Progenitor cell of endocrine pancreas (in vitro differentiated cells): ENCODE measurements at places on chromosomes 16 and 17.
A peak's percentile ranks its signal among the peaks of the same experiment; 100 is the strongest.

- no peak for DNase-seq
Observed at GRCh38 chr17:7854078-7854777, 638 bp upstream of the TMEM88 start.

DNA sequence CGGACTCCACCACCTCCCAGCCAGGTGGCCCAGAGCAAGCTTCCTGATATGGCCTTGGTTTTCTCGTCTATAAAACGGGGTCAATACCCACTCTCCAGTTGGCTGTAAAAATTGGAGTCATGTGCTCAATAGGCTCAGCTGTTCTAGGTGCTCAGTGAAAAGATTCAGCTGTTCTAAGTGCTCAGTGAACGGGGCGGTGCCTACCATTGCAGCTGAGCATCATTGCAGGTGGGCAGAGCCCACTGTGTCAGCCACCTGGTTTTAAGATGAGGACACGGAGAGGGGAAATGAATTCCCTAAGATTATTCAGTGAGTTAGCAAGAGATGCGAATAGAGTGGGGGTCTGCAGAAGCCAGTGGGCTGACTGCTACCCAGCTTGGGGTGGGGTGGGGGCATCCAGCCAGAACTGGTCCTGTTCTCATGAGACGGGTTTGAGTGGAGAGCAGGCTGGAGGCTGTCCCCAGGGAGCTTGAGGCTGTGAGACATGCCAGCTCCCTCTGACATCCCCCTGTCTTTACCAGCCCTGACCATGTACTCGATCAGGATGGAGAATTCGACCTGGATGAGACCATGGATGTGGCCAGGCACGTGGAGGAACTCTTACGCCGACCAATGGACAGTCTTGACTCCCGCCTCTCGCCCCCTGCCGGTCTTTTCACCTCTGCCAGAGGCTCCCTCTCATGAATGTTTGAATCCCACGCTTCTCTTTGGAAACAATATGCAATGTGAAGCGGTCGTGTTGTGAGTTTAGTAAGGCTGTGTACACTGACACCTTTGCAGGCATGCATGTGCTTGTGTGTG is 21.9 kb downstream of the STAT5A start:
- no peak for DNase-seq

GRCh38 chr16:31371619-31372484 is 16.9 kb downstream of the ITGAX start:
- DNase-seq, result no peak

- DNase-seq, result no peak
Observed at GRCh38 chr16:26129997-26130396, 438.2 kb downstream of the HS3ST4 start.

DNA sequence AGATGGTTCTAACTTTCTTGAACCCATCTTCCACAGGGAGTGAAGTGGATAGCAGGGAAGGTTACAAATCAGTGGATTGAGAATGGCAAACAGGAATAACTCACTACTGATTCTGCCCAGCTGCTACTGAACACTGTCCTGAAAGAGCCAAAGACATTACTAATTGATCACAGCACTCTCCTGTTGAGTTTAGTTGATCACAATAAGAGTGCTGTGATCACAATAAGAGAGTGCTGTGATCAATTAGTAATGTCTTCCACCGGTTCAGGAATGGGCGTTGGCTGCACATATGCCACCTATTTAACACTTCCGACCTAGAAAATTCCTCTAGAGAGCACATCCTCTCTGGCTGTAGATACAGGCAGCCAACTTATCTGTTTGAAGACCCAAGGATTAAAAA is 11.4 kb downstream of the CFAP97D1 start:
- DNase-seq, result no peak

DNA sequence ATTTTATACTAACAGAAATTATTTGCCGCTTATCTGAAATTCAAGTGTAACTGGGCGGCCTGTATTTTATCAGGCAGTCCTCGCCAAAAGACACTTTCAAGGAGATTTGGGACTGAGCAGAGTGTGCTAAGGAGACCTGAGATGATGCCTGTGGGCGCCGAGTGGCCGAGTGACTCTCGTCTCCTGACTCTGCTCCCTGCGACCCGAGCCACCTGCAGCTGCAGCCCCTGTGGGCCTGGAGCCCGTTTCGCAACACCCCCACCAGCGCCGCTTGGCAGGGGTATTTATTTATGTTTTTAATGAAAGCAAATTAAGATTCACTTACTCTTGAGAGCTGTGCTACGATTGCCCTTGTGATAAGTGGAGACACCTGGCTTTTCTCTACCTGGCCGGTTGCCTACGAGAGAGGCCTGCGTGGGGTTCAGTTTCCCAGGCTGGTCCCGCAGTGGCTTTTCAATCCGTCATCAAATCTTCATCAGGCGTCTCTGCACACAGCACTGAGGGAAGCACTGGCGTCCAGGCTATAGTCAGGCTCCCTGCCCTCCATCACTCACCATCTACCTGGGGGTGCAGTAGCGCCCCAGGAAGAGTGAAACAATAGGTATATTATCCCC is 124.0 kb downstream of the SEC14L1 start:
- no peak for DNase-seq

DNA sequence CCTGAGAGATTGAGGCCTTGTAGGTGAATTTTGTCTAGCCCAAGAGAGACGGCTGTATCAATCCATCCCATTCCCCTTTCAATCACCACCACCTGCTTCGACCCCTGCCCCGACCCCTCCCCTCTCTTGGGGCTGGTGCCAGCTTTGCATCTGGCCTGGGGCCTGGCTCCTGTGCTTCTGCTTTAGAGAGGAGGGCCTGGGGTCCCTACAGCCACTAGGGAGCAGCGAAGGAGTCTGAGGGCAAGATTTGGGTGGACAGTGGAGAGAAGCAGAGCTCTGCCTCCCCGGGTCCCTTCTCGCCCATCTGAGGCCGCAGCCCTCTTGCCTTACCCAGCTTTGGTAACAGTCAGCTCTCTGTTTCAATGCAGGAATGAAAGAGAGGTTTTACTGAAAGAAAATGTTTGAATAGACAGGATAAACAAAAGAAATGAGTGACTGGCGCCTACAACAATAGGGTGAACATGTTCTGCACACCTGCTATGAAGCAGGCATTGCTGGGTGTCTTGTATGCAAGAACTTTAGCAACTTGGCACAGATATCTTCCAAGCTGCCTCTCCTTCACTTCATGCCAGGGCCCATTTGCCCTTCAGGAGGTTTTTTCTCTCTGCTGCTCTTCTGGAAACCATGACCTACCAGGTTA is 57.4 kb downstream of the SLC47A1 start:
- no peak for DNase-seq

DNA sequence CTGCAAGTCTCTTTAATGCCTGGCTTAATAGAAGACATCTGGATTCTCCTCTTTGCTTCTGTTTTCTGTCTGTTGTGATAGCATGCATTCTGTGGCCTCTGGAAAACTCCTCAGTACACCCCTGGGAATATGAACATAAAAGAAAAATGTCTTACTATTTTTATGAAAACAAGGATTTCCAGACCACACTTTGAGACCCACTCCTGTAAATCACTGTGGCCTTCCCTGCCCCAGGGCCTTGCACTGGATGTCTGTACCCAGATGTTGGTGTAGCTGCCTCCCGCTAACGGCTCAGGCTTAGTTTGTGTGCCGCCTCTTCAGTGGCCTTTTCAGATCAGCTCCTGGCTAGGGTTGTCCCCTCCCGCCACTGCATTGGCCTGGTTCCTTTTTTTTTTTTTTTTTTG is 126.6 kb downstream of the SOCS1 start:
- DNase-seq, result no peak

DNA sequence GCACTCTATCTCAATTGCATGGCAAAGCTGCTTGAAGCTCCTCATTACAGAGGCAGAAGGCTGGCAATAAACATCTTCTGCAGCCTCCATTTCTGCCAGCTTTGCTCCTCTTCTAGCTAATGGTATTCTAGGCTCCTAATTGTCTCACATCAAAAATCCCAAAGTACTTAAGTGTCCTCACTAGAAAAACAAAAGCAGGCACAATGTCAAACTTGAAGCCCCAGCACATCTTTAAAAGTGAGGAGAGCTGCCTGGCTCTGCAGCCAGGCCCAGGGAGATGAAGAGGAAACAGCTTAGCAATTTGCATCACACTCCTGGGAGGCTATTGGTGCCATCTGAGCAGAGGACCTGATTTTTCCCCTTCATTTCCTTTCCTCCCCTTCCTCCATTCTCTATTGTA is 197.1 kb downstream of the KCNJ2 start:
- no peak for DNase-seq

DNA sequence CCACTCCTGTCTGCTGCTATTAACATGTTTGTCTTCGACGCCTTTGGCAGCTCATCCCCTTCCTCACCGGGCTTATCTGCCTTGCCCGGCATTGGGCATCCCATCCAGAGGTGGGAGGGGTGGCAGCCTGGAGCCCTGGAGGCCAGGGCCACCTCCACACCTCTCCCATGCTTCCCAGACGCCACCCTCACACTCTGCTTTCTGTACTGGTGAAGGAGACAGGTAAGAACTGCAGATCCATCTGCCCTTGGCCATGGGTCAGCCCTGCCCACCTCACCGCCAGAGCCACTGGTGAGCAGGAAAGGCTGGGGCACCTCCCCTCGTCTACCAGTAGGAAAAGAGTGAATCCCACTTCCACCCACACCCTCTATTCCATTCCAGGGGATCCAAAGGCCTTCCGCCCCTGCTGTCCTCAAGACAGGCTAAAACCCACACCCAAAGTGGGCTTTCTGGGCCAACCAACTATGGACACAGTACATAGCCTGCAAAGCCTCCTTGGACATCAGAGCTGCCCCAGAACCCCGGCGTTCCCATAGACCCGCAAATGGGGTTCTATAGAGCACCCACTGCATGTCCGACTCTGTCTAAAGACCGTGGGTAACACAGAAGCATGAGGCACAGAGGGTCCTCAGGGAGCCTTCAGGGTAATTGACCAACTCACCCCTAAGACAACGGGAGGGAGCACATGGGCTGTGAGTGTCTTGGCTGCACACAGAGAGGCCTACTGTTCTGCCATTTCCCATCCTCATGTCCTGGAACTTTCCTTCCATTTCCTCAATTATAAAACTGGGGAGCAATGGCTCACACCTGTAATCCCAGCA is 23.4 kb upstream of the RBFOX3 start:
- peak; percentile 3 for DNase-seq

- no peak for DNase-seq
Observed at GRCh38 chr17:44584443-44584842, 27.2 kb downstream of the FZD2 start.

- peak; percentile 35 for DNase-seq
Observed at GRCh38 chr16:81745704-81746558, 33.2 kb upstream of the PLCG2 start.

GRCh38 chr16:57734308-57734924 is 1.2 kb upstream of the KATNB1 start:
- no peak for DNase-seq

GRCh38 chr17:61179380-61179806 is 220.2 kb upstream of the TBX2 start:
- DNase-seq, result no peak

- peak; percentile 71 for DNase-seq
Observed at GRCh38 chr17:79400989-79401703, 209.7 kb downstream of the RBFOX3 start.

DNA sequence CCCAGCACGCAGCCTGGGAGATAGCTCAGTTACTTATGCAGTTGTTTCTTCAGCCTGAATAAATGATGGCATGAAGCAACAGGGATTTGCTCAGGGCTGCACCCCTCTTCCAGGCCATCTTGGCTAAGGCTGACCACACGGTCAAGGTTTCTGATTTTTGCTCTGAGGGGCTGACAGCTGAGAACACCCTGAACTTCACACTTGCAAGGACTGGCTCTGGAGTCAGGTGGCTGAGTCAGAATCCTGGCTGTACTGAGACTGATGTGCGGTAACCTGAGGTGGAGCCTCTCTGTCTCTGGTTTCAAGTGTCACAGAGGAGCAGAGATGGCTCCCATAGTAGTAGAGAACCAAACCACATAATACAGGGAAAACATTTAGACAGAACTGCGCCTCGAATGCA is 4.8 kb downstream of the MTHFSD start:
- DNase-seq, result no peak

- no peak for DNase-seq
Observed at GRCh38 chr16:31365131-31365865, 10.3 kb downstream of the ITGAX start.

- no peak for DNase-seq
Observed at GRCh38 chr16:86118467-86119307, 219.7 kb downstream of the IRF8 start.

DNA sequence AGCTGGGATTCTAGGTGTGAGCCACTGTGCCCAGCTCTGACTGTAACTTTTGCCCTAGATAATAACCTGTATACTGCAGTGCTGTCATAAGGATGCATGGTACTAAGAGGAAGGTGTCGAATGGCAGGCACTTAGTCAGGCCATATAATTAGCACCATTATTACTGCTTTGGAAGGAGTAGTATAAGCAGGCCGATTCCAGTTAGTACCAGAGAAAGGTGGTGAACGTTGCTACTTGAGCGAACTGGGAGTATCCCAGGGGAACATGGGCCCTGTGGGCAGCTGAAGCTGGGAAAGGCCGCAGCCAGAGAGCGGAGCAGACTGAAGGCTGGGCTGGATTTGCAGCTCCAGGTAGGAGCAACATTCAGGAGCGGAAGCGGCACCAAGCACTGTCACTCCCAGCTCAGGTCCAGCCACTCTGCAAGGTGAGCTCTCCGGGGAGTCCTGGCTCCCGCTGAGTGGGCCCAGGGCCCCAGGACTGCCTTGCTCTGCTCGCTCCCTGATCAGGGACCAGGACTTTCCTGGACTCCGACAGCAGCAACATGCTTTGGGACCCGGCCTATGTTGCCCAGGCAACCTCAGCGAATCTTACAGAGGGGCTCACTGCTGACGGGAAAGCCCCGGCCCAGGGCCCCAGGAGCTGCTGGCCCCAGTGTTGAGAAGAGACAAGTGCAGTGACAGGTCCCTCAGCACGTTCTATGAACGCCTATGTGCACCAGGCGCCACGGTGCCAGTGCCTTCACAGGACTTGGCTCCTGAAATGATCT is 28.6 kb downstream of the C16orf74 start:
- DNase-seq, result no peak

- no peak for DNase-seq
Observed at GRCh38 chr16:50351952-50352351, 16.8 kb downstream of the BRD7 start.

- no peak for DNase-seq
Observed at GRCh38 chr16:621526-622105, 9.2 kb upstream of the WFIKKN1 start.

GRCh38 chr16:68470461-68471150 is 22.3 kb upstream of the SMPD3 start:
- no peak for DNase-seq

- no peak for DNase-seq
Observed at GRCh38 chr16:11004351-11004750, 60.0 kb downstream of the CLEC16A start.

- peak; percentile 75 for DNase-seq
Observed at GRCh38 chr16:71358464-71358998, at the start of gene CALB2. Gene CALB2, plus strand, starts transcription at chr16:71358723. Its CDS starts 70 bp downstream, at chr16:71358793.

GRCh38 chr17:74541176-74542111 is 4.5 kb downstream of the CD300C start:
- no peak for DNase-seq

- DNase-seq, result no peak
Observed at GRCh38 chr17:78826836-78827509, 13.6 kb downstream of the USP36 start.

DNA sequence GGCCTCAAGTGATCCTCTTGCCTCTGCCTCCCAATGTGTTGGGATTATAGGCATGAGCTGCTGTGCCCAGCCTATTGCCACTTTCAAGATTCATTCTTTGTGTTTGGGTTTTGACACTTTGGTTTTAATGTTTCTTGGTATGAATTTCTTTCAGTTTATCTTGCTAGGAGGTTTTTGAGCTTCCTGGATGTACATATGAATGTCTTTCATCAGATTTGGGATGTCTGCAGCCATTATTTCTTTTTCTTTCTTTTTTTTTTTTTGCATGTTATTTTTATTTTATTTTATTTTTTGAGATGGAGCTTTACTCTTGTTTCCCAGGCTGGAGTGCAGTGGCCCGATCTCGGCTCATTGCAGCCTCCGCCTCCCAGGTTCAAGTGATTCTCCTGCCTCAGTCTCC is 18.5 kb downstream of the MRPL45 start:
- no peak for DNase-seq
